Astrocyte of the hippocampus (primary cell): ENCODE measurements at places on chromosomes 2 and 18.

GRCh38 chr2:187168720-187169713 lies 279.0 kb downstream of the CALCRL start:
- no peak for DNase-seq

DNA sequence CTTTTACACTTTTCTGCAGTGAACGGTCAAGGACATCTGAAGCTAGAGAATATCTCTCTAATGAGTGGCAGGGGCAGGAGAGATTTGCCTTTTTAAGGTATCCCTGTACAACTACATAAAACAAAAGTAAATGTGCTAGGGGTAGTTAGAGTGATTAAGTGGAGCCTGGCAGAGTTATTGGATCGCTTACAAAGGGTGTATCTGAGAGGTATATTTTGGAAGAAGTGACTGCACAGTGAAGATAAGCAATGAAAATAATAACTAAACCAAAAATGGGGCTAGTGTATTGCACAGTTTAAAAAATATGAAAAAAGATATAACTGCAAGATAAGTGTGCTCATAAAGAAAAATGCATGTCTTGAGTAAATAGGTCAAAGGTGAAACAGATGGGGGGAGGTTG lies 193.5 kb upstream of the EPC2 start:
- DNase-seq = no peak

DNA sequence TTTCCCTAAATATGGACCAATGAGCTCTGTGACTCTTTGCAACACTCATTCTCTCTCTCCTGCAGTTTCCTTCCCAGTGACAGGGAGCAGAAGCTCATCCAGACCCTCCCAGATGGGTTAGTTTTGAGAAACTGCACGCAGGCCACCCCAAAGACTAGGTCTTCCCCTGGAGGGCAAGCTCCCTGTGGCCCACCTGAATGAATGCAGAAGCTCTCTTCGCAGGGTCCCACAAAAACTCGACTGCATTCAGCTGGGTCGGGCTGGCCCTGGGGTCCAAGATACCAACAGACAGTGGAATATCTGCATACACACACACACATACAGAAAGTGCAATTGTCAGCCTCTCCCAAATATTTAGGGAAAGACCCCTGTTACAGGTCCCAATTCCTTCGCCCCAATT lies 37.0 kb downstream of the TFCP2L1 start:
- no peak for DNase-seq

GRCh38 chr2:88831071-88831791 lies 139.8 kb downstream of the RPIA start:
- no peak for DNase-seq

DNA sequence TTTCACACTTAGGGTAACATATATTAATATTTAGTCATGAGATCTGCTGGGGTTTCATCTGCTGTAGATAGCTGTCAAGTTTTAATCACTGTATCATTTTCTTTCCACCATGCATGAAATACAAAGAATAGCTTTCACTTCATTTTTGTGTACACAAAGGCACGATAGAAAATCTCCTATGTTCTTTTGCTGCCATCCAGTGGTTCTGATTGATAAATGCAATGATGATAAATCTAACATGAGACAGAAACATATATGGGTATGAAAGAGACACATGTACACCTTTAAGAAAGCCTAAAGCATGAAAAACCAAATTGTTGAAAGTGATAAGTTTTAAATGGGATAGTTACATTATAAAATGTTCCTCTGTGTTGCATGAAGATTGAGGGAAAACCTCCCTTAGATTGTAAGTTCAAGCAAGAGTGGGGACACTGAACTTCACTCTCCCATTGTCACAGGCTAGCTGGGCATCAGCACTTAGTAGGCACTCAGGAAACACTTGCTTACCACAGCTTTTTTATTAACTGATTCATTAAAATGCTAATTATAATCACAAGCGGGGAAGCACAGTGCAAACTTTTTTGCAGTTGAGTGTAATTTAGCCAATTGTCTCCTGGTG lies 31.2 kb downstream of the C1D start:
- peak; percentile 71 for DNase-seq

DNA sequence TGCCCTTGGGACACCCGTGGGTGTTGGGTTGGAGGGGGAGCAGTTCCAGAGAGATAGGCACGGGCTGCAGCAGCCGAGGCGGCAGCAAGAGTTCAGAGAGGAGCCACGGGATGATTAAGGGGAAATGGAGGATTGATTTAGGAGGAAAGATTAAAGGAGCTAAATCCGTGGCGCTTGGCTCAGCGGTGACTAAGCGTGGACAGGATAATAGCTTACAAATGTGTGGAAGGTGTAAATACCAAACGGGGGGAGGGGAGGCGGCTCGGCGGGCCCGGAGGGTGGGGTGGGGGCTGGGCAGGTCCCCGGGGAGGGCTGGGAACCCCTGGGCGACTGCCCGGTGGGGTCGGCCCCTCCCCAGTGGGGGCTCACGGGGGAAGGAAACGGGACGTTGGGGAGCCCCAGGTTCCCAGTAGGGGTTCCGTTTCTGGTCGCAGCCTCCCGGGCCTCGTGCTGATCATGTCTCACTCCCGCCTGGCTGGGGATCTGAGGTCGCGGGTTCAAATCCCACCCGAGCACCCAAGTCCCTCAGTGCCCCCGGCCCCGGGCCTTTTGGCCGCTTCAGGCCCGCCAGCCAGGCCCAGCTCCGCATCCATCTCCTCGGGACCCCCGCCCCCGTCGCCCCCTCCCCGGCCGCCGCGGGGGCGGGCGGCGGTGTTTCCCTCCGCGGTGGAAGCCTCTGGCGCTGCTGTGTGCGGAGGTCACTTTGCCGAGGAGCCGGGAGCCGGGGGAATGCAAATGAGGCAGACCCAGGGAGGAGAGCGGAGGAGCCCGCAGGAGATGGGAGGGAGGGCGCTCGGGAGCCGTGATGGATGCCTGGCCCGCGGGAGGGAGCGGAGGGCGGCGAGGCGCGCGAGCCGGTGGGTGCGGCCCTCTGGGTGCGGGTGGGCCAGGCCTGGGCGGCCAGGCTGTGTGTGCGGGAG lies 8.1 kb downstream of the ASIC4 start:
- DNase-seq = peak; percentile 74

DNA sequence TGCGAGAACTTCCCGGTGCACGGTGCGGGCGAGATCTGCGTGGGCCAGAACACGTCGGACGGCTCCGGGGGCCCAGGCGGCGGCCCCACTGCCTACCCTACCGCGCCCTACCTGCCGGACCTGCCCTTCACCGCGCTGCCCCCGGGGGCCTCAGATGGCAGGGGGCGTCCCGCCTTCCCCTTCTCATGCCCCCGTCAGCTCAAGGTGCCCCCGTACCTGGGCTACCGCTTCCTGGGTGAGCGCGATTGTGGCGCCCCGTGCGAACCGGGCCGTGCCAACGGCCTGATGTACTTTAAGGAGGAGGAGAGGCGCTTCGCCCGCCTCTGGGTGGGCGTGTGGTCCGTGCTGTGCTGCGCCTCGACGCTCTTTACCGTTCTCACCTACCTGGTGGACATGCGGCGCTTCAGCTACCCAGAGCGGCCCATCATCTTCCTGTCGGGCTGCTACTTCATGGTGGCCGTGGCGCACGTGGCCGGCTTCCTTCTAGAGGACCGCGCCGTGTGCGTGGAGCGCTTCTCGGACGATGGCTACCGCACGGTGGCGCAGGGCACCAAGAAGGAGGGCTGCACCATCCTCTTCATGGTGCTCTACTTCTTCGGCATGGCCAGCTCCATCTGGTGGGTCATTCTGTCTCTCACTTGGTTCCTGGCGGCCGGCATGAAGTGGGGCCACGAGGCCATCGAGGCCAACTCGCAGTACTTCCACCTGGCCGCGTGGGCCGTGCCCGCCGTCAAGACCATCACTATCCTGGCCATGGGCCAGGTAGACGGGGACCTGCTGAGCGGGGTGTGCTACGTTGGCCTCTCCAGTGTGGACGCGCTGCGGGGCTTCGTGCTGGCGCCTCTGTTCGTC lies 1.7 kb downstream of the FZD7 start:
- DNase-seq = peak; percentile 90

- DNase-seq = no peak
Observed at GRCh38 chr2:102581911-102582310, 37.4 kb upstream of the SLC9A2 start.

DNA sequence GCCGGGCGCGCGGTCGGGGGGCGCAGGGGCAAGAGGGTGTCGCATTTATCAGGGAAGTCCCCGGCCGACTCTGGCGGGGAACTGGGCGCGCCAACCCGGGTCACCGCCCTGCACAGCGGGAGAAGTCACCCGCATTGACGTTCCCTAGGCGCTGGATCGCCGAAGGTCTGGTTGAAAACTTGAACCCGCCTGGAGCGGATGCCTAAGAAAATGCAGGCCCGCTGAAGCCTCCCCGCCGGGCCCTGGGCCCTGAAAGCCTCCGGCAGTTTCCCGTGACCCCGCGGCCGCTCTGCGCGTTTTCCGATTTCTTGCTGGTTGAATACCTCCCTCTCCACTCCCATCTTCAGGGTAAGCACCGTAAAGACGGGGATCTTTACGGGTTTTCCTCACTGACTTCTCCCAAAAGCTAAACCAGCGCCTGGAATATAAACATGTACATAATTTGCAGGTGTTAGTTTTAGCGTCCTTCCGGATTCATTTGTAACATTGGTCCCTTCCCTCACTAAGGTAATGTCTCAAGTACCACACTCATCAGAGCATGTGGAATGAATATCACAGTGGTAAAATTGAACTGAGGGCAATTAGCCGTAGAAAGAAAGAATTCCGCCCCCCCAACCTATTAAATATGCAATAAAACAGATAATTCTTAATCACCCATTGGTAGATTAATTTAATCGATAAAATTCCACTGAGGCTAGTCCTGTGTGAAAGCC lies 675 bp upstream of the SPIRE1 start:
- peak; percentile 71 for DNase-seq

- DNase-seq = peak; percentile 44
Observed at GRCh38 chr2:199431746-199432213, 26.0 kb downstream of the SATB2 start.

GRCh38 chr2:138355244-138355643 lies 146.3 kb upstream of the SPOPL start:
- no peak for DNase-seq

GRCh38 chr2:182924306-182924705 lies 57.9 kb upstream of the FRZB start:
- peak; percentile 53 for DNase-seq

DNA sequence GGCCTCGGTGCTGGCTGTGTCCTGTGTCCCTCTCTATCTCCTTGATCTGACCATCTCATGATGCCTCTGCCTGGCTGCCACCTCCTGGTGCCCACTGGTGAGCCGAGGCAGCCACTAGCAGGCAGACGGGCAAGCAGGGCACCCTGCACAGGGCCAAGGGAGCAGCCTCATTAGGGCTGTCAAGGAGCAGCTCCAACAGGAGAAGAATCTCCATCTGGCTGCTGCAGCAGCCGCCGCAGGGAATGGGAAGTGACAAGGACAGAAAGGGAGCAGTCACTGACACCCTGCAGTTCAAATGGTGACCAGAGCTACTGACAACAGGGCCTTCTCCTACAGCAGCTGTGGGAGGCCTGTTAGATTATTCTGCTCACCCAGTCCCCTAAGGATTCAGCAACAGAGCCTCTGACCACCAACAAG lies 32.6 kb downstream of the ALPK2 start:
- no peak for DNase-seq

- DNase-seq = no peak
Observed at GRCh38 chr2:109085912-109086742, 42.9 kb upstream of the SH3RF3 start.

- DNase-seq = no peak
Observed at GRCh38 chr2:25104736-25105135, 62.9 kb downstream of the EFR3B start.

DNA sequence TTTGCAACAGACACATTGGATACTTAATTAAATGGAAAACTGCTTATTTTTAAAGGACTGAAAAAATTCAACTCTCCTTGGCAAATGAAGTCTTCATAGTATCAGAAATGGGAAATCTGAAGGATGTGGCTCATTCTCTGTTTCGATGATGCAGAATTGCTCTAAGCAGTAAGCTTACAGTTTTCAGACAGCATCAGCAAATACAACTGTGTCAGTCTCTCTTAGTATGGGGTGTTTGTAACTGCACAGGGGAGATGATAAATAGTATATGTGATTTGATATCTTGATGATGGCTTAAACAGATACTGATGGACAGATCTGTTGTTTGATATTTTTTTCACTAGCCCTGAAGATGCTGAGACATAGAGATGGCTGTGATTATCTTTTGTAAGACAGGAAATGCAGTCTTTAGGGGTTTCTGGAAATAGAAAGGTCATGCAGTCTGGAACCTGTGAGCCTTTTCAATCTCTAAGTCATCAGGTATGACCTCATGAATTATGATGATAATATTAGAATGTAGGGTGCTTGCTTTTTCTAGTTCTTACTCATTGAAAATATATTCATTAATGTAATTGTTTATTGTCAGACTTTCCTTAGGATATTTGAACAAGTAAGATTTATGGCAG lies 84.2 kb downstream of the SLC4A10 start:
- no peak for DNase-seq

- no peak for DNase-seq
Observed at GRCh38 chr18:70036771-70037347, 89.2 kb upstream of the CD226 start.

GRCh38 chr2:696999-697627 lies 19.9 kb upstream of the TMEM18 start:
- DNase-seq = no peak

DNA sequence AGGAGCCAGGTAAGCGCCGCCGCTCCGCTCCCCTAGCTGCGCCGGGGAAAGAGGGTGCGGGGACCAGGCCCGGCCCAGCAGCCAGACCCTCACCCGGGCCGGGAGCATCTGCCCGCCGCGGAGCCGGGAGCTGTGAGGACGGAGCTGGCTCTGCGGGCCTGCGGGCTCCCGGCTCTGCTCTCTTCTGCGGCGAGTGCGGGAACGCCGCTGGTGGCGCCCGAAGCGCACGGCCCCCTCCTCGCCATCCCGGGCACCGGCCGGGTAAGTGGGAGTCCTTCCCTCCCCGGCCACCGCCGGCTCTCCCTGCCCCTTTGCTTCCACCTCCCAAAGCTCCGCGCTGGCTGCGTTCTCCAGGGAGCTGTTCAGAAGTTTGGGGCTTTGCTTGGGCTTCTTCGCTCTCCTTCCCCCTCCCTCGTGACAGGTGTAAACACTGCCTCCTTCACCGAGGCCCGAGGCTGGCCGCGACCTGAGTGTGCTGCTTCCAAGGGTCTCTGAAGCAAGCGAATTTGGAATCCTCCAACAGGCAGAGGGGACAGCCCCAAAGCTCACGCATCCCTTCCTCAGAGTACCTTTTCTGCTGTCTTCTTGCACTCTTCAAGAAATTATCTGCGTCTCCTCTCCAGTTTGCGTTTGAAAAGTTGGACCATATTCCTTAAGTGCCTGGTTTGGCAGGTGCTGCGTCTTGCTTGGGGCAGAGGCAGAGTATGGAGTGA lies 632 bp downstream of the AFTPH start:
- no peak for DNase-seq
